ENCODE measurements at places on chromosomes 12 and 14.

DNA sequence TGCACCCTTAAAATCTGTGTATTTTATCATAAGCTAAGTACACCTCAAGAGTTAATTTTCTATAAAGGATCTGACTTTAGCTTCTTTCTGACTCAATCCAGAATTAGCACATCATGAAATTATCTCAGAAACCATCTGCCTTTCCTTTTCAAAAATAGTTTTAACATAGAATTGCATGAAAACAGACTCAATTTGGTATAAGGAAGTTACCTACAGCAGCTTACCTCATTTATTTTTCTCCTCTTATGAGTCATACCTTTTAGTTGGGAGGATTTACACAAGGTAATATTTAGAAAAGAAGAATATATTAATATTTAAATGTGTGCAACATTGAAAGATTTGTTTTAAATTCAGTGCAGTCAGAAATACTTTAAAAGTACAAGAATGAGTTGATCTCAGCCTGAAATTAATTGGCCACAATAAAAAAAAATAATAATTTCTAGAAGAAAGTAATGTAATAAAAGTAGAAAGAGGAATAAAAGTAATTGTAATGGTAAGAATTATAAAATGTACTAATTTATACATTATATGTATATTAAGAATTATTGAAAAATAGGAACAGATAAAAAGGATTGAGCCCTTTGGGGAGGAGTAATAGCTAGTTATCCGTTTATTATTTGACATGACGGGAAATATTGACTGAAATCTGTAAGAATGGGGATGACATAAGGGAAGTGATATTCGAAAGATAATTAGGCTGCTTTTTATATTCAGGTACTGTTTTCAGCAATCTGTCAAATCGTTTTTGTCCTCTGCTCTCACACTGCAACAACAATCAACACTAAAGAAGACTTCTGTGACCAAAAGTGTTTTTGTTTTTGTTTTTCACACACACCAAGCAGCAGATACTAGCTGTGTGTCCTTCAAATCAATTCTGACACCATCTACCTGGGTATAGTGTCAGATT, 20.5 kb downstream of the ADAM21 start:
- no peak for DNase-seq

DNA sequence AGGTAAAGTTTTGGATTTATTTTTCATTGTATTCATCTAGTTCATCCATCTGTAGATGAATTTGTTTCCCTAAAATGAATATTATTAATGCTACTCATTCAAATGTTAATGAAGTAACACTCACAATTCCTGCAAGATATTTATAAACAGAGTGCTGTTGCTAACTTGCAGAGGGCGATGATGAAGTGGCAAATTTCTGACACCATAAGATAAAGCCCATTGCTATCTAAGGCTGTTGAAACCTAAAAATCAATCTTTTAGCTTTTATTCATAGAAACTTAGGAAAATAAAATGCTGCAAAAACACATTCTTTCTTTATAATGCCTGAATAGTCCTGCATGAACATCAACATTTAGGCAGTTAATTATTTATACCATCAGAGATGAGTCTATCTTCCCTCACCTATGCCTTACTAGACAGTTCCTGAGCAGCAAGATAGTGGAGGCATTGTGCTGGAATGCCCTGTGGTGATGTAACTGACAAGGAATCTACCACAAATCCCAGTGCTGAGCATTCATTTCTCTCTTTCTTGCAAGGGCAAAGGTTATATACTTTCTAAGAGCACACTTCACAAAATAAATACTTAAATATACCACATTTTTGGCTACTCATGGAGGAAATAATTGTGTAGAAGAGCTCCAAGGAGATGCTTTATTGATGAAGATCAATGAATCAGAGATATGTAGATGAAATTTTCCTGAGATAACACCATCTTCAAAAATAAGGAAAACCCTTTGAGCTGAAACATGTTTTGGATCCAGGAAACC, 57.6 kb downstream of the LMNTD1 start:
- no peak for DNase-seq

DNA sequence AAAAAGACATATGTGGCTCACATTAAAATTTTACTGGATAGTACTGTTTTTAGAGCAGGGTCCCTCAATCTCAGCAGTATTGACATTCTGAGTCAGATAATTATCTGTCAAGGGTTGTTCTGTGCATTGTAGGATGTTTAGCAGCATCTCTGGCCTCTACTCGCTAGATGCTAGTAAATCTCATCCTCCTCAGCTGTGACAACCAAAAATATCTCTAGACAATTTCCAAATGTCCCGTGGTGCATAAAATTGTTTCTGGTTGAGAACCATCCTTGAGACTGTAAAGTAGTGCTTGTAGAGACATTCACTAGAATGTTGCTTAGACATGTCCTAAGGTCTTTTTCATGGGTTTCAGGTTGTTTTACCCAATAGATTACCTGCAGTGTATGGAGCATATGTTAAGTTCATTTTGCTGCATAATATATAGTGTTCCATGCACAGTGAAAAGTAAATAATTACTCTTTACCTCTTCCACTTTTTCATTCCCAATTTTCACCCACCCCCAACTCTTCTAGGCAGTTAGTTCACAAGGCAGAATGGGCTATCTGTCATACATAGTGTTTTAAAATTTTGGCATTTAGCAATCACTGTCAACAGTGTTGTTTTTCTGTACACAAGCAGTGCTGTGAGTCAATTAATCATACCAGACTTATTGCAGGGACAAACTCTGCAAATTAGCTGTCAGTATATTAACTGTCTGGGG, 200.2 kb upstream of the SLC38A2 start:
- no peak for DNase-seq

GRCh38 chr12:3542911-3543310, 51.9 kb downstream of the PRMT8 start:
- no peak for DNase-seq
